ENCODE measurements at places on chromosomes 7 and 10.
A peak's percentile ranks its signal among the peaks of the same experiment; 100 is the strongest.

DNA sequence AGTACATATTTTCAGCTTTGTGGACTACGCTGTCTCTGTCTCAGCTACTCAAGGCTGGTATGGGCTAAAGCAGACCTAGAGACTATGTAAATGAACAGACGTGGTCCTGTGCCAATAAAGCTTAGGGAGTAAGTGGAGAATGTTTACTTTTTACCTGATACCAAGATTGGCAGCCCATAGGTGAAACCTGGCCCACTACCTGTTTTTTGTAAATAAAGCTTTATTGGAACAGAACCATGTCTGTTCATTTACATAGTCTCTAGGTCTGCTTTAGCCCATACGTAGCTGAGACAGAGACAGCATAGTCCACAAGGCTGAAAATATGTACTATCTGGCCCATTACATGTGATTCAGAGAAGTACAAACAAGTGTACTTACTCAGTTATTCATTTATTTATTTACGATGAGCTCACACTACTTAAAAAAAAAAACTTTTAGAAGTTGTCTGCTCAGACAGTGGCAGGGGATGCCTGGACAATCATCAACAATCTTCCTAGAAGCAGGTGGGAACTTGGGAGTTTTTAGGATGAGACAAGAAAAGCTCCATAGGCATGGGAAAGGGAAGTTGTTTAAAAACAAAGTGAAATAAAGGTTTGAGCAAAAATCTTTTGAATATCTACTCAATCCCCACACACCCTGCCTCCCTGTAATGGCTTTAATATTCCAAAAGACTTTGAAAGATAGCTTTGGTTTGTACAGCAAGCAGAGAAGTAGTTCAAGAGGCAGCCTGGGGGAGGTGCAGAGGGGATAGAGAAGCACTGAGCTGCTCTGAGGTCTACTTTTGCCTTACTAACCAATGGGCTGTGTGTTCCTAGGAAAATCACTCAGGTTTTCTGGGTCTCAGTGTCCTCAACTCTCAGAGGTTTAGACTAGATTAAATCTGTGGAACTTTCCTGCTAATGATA, 114.4 kb upstream of the AFAP1L2 start:
- no peak for DNase-seq

GRCh38 chr10:103843854-103844570, 11.4 kb downstream of the SH3PXD2A start:
- DNase-seq = no peak

DNA sequence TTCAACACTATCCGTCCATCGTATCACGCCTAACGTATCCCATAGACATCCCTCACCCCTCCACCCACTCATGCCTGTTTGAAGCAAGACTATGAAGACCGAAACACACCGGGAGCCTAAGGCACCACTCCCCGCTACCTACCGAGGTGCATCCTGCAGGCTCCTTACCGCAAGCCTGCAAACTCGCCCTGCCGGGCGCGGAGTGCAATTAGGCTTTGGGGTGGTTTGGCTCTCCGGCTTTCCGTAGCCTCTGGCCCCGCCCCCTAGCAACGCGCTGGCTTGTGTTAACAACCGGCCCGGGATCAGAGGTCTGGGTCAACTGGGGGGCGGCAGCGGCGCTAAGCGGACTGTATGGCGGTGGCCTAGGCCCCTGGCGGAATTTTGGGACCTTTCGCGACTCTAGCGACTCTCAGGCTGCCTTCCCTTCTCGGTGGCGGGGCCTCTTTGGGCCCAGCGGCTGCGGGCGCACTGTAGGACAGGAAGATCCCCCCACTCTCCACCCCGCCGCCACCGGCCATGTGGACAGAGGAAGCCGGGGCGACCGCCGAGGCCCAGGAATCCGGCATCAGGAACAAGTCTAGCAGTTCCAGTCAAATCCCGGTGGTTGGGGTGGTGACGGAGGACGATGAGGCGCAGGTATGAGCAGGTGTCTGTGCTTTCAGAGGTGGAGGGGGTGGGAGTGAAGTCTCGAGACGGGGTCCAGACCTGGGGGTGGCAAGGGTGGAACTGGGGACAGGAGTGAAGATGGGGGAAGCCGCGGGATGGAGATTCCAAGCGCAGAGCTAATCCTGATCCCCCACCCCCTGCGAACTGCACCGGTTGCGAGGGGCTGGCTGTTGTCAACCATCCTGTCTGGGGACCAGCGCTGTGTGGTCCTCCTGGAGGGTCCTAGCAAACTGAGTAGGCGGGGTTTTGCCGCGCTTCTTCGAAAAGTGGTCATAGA, at the start of gene CFAP69:
Gene CFAP69, plus strand, starts transcription at position 266 of the 943 bp plus-strand sequence. Its CDS starts 251 bp downstream, at position 517.
- DNase-seq = peak; percentile 78

- DNase-seq = peak; percentile 53
Observed at GRCh38 chr10:93115661-93116383, 42.1 kb downstream of the CYP26A1 start.

GRCh38 chr7:78510580-78511188, 712.1 kb downstream of the PHTF2 start:
- DNase-seq = no peak

DNA sequence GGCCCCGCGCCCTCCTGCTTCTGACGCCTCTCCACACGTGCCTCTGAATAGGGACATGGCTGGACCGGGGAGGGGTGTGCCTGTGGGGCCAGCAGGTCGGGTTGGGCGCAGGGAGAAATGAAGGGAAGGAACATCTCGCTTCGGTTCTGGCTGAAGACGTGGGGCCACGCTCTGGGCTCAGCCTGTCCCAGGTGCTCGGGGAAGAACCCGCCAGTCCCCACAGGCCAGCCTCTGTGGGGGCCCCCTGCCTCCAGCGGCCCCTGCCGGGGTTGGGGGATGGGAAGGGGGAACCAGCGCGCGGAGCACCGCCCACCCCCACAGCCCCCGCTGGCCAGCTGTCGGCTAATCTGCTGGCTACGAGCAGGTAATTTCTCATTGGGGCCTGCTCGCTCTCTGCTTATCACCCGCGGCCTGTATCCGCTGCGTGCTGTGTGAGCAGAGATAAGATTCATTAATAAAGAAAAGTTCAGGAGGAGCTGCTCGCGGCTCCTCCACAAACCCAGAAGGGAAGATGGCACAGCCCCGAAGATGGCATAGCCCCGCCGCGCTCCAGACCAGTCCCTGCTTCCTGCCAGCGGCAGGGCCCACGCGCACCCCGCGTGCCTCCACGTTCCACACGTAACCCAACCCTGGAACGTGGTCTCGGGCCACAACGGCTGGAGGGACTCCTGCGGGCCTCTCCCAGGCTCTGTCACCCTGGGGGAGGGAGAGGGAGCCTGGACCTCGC, 186.2 kb downstream of the ELFN1 start:
- no peak for DNase-seq

GRCh38 chr10:107692072-107692471, 527.6 kb upstream of the SORCS1 start:
- no peak for DNase-seq

DNA sequence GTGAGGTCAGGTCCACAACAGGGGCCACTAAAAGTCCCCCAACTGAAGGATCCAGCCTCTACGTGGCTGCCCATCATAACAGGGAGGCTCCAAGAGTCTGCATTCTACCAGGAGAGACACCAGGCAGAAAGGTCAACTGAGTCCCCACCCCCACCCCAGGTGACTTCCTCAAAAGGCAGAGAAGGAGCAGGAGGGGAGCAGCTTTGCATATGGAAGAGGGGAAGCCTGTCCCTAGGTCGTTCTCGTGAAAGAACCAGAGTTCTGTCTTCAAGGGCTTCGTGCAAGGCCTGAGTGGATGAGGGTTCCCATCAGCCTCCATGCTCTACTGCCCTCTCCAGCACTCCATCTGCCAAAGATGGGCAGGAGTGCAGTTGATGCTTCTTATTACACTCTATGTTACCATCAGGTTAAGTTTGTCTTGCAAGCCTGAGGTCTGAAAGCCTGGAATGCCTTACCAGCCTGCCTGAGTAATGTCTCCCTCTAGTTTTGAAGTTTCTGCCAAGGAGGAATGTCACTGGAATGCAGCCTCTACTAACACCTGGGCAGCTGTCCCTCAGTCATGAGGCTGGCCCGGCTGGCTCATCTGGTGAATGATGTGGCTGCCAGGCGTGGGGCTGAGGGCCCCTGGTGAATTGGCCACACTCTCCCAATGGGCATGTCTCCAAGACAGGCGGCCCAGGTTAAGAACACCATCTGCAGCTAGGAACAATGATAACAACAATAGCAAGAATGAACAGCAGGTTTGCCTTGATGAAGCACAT, 54.3 kb upstream of the SMNDC1 start:
- no peak for DNase-seq

- no peak for DNase-seq
Observed at GRCh38 chr7:28298870-28299518, 113.3 kb upstream of the CREB5 start.

DNA sequence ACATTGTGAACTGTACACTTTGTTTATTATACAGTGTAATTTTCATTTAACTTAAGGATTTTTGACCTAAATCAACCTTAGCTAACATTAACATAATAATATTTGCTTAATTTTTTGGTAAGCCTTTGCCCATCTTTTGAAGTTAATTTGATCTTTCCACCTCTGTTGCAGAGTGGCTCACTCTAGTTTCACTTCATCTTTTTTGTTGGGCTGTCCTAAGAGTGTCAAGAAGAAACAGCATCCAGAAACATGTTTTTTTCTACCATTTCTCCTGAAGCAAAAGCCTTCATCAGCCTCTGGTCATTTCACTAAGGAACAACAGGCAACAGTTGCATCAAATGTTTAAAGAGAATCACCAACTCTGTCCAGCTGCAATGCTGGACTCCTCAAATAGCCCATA, 824.7 kb downstream of the REEP3 start:
- DNase-seq = no peak

GRCh38 chr10:112957640-112958092, 7.6 kb downstream of the TCF7L2 start:
- DNase-seq = no peak

GRCh38 chr10:124701435-124701834, 42.7 kb downstream of the FAM53B start:
- DNase-seq = no peak

- DNase-seq = no peak
Observed at GRCh38 chr7:44431091-44431608, 59.3 kb downstream of the NUDCD3 start.

DNA sequence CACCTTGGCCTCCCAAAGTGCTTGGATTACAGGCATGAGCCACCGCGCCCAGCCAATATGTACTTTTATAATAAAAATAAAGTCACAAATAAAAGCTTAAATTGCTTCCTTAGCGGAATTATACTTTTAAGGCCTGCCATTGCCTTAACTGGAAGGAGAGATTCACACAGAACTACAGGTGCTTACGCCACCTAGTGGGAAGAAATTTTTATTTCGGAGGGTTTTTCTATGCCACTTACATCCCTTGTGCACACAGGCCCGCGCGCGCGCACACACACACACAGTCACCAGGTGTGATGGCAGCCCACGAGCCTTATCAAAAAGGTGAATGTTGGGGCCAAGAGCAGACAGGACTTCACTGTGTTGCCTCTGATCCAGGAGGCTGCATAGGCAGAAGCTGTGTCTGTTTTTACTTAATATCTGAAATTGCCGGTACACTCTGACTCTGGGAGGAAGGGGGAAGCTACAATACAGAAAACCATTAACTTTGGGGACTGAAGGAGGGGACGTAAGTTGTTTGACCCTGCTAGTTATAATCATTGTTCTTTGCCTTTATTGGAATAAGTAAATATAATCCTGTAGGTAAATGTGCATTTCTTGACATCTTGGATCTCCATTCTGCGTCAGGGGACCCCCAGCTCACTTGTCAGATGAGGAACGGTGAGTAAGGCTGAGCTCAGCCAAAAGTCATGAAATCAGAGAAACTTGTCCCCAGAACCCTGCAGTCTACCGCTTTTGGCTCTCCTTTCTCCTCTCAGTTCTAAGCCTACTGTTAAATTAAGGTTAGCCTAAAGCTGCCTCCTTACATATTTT, 87.1 kb downstream of the SLC16A9 start:
- DNase-seq = peak; percentile 4

DNA sequence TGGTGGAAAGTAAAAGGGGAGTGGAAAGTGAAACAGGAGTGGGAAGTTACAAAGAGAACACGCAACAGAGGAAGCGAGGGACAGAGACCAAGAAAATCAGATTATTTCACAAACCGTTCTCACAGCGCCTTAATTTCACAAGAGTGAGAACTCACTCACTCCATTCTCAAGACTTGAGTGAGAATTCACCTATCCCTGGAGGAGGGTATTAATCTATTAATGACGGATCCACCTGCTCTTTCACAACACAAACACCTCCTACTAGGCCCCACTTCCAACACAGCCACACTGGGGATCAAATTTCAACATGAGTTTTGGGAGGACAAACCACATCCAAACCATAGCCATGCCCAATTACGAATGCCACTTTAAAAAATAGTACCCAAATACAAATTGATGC, 297.6 kb downstream of the GPAM start:
- DNase-seq = no peak

- DNase-seq = no peak
Observed at GRCh38 chr7:139993592-139993991, 69.2 kb downstream of the PARP12 start.

- no peak for DNase-seq
Observed at GRCh38 chr7:25260862-25261494, 32.7 kb upstream of the NPVF start.

DNA sequence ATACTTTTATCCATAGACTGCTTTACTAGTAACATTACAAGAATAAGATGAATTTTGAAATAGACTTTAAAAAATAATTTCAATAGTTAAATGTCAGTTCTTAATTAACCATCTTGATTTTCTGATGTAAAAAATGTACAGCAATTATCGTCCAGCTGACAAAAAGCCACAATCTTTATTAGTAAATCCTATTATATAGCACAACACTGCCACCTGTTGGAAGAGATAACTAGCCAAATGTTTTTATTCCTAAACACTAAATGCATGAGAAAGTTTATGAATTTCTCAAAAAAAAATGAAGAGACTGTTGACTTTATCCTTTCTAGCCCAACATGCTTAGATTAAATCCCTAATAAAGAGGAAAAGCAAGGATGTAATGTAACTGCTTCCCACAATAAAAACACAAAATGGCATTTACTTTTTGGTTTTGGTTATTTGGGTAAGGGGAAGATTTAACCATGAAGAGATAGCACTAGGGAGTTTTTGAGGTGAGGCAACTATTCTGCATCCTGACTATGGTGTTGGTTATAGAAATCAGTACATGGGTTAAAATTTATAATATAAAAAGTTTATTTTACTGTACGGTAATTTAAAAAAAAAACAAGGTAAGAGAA, 8.0 kb downstream of the COA1 start:
- DNase-seq = no peak

- DNase-seq = no peak
Observed at GRCh38 chr7:137304624-137305235, 38.8 kb downstream of the PTN start.

DNA sequence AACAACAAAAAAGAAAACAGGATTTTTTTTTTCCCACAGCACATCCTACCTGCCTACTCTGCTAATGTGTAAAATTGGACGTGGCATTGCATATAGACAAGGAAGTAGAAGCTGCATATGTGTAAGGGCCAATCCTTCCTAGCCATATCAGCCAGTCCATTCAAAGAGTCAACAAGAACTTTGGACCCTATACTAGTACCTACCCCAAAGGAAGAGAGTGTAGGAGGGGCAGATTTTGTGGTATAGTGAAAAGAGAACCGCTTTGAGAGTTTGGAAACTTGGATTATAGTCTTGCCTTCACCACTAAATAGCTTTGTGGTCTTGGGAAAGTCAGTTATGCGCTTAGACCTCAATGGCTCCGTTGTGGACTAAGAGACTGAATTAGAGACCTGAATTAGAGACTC, 12.1 kb upstream of the MCU start:
- DNase-seq = no peak
